ENCODE measurements at places on chromosomes 5 and 9.

GRCh38 chr5:150000990-150001659, 586 bp downstream of the HMGXB3 start:
- DNase-seq, result peak; percentile 26

- no peak for DNase-seq
Measured at GRCh38 chr5:121033334-121033733, 569.2 kb downstream of the PRR16 start.

GRCh38 chr5:147321569-147321968, 86.7 kb downstream of the STK32A start:
- no peak for DNase-seq

GRCh38 chr9:16310278-16311110, 560.0 kb downstream of the BNC2 start:
- no peak for DNase-seq

DNA sequence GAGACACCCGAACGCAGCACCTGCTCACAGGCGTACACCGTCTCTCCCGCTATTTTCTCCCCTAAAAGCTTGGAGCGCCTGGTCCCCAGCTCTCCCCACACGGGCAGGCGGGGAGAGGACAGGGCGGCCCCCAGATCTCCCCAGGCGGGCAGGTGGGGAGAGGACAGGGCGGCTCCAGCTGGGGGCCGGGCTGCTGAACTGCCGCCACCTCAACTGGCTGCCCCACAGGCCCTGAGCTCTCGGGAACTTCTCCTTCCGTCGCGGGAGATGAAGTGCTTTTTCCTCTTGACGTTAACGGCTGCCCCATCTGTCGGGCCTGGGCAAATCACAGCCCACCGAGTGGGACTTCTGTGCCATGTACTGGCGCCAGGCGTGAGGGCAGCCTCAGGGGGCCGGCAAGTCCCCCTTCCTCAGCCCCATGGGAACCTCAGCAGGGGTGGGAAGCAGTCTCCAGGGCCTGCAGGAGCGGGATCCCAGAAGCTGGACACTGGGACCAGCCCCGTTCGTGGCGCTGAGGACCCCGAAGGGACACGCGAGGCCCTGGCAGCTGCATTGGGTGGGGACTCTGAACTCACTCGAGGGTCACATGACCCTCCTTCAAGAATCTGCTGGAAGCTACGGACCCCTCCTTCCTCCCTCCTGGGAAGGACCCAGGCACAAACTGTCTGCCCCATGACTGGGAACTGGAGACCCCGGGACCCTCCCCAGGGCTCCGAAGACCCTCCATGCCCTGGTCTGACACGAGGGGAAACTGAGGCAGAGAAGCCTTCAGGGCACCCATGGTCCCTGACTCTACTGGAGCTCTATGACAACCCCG, 5.7 kb upstream of the EGFL7 start:
- DNase-seq, result no peak

DNA sequence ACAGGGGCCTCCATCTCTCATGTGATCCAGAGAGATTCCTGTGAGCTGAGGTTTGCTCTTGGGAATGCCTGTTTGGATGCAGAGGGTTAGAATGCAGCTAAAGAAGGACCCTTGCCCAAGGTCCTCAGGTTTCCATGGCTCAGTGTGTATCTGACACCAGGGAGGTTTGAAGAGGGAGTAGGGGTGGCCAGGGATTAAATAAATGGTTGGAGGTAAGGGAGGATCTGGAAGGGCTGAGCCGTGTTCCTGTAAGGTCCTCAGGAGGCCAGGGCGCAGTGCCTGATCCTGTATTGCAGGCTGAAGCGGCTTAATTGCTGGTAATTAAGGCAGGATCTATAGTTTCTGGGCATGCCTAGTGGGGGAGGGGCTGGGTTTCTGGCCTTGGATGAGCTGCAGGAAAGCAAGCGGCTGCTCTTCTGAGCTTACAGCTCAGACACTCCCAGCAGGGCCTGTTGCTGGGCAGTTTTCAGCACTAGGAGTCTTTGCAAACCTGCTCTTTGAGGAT, 41.5 kb upstream of the MAP1B start:
- DNase-seq, result no peak

GRCh38 chr5:179558932-179559283, 8.6 kb downstream of the RUFY1 start:
- no peak for DNase-seq

GRCh38 chr5:75546830-75547229, 35.1 kb downstream of the POLK start:
- DNase-seq, result no peak

DNA sequence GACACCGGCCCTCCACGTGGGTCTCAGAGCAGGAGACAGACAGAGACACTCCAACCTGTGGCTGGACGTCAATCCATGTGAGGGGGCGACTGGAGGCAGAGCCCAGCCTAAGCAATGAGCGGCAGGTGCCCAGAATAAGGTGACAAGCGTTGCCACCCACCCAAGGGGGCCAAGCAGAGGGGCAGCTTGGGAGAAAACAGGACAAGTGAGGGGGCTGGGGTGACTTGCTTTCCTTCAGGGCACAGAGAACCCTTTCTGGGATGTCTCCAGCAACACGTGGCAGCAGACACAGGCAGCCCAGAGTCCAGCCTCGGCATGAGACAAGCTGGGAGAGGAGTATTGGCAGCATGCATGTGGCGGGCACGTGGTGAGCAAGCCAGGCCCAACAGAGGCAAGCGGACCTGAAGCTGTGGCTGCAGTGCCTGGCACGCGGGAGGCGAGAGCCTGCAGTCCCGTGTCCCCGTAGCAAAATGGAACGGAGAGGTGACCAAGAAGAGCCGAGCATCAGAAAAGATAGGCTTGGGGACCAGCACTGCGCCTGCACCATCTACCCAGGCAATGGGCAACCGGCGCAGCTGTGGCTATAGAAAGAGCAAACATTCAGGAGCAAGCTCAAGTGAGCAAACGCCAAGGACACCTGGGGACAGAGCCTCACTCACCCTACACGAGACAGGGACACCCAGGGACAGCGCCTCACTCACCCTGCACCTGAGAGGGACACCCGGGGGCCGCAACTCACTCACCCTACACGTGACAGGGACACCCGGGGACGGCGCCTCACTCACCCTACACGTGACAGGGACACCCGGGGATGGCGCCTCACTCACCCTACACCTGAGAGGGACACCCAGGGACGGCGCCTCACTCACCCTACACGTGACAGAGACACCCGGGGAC, 6.2 kb downstream of the TERT start:
- no peak for DNase-seq

GRCh38 chr9:136083558-136084062, 11.5 kb downstream of the NACC2 start:
- no peak for DNase-seq

DNA sequence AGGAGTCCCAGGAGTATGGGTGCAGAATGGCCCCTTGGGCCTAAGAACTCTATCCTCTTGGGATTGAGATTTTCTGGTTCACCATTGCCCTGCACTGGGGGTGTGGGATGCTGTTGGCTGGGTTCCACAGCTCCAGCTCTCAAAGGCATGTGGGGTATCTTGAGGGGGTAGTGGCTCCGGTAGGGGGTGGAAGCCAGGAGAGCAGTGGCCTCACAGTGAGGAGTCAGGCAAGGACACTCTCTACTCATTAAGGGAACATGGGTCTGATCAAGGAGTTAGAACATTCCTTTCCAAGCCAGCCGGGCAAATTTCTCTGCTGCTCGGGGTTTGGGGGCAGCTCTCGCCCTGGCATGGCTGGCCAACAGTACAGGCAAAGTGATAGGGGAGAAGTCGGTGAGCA, 33.0 kb downstream of the LARP1 start:
- DNase-seq, result no peak

DNA sequence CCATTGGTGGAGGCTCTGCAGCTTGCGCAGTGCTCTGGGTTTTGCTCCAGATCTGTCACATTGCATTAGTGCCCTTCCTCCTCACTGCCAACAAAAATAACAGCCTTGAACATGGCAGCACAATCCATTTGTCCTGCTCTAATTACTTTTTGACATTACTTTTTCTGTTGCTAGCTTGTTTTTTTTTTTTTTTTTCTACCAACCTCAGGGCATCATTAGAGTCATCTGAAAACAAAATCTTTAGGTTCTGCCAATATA, 117.5 kb upstream of the NR5A1 start:
- no peak for DNase-seq

- DNase-seq, result no peak
Measured at GRCh38 chr5:78405829-78406750, 45.7 kb downstream of the SCAMP1 start.
